Sigmoid colon (tissue), 7 donors: ENCODE measurements at places on chromosomes 7 and 10. TPM values are rescaled to one million over a fixed set of nuclear protein-coding genes. Genes with fewer than 3 reads are reported as not detected.

SLC16A9 gene
- total RNA-seq, result 0.54 TPM

TFAM gene
- 17.9 TPM for total RNA-seq

- peaks cover 19% of the 10 kb centered on the region for H3K4me1 ChIP-seq
- H3K36me3 ChIP-seq, result no peaks in the 10 kb centered on the region
- DNase-seq, result peak; percentile 55
- H3K27ac ChIP-seq, result no peak overlapping the region
- no peak overlapping the region for H3K4me3 ChIP-seq
- H3K27me3 ChIP-seq, result no peaks in the 10 kb centered on the region
Observed at GRCh38 chr10:5525561-5526341, 990 bp downstream of the CALML3 start.

CALCR gene
- total RNA-seq, result not detected

SH2D4B gene
- total RNA-seq, result not detected

DNA sequence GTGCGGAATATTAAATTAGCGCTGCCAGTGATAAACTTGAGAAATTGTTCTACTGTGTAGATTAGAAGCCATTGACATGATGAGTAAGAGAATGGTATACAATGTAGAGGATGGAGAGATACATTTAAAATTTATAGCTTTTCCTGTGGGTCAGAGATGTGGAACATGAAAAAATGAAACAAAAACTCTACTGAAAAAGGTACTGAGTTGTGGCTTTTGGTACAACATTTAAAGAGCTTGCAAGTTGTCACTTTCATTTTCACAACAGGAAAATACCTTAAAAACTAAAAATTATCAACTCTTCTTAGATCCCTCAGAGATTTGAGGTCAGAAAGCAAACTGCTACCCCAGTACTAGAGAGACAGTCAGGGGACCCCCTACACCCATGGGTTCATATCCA, 348.8 kb upstream of the CDC14C start:
- no peaks in the 10 kb centered on the region for H3K27me3 ChIP-seq
- no peaks in the 10 kb centered on the region for H3K4me1 ChIP-seq
- no peak overlapping the region for H3K27ac ChIP-seq
- no peaks in the 10 kb centered on the region for H3K36me3 ChIP-seq
- no peak overlapping the region for H3K4me3 ChIP-seq
- DNase-seq, result no peak

- H3K4me3 ChIP-seq, result no peak overlapping the region
- no peaks in the 10 kb centered on the region for H3K27me3 ChIP-seq
- no peaks in the 10 kb centered on the region for H3K36me3 ChIP-seq
- no peaks in the 10 kb centered on the region for H3K4me1 ChIP-seq
- no peak overlapping the region for H3K27ac ChIP-seq
- DNase-seq, result no peak
Observed at GRCh38 chr10:128109707-128110106, 16.5 kb downstream of the MKI67 start.

DNA sequence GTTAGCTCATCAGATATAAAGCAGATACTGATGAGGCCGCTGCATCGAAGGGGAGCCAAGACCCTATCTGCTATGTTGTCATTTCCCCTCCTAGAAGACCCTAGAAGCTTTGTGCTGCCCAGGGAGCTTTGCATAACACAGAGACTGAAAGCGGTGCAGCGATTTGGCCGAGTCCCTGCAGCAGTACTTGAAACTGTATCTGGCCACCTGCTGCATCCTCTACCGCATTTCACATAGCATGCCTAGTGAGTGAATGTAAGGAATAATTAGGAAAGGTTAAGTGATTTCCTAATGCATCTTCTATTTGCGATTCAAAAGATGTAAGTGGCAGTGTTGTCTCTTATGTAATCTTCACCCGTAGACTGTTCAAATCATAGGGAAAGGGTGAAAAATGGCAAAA, 106.7 kb downstream of the LRMDA start:
- H3K4me1 ChIP-seq, result peaks cover 27% of the 10 kb centered on the region
- H3K36me3 ChIP-seq, result no peaks in the 10 kb centered on the region
- no peak overlapping the region for H3K4me3 ChIP-seq
- no peaks in the 10 kb centered on the region for H3K27me3 ChIP-seq
- DNase-seq, result no peak

PON1 gene
- total RNA-seq, result not detected

- H3K4me1 ChIP-seq, result peaks cover 5% of the 10 kb centered on the region
- no peaks in the 10 kb centered on the region for H3K27me3 ChIP-seq
- no peak overlapping the region for H3K4me3 ChIP-seq
- no peak for DNase-seq
- H3K36me3 ChIP-seq, result no peaks in the 10 kb centered on the region
Observed at GRCh38 chr7:16655394-16655793, 9.4 kb downstream of the BZW2 start.

ZNF248 gene
- 44.2 TPM for total RNA-seq

- H3K36me3 ChIP-seq, result no peaks in the 10 kb centered on the region
- no peak overlapping the region for H3K27ac ChIP-seq
- no peak overlapping the region for H3K4me3 ChIP-seq
Observed at GRCh38 chr7:3201937-3202710, 98.9 kb upstream of the SDK1 start.

ZRANB1 gene
- 41.0 TPM for total RNA-seq

NAT16 gene
- total RNA-seq, result not detected

- no peaks in the 10 kb centered on the region for H3K4me1 ChIP-seq
- DNase-seq, result no peak
- no peaks in the 10 kb centered on the region for H3K36me3 ChIP-seq
- H3K4me3 ChIP-seq, result no peak overlapping the region
- no peaks in the 10 kb centered on the region for H3K27me3 ChIP-seq
Observed at GRCh38 chr10:121813211-121813815, 114.5 kb downstream of the ATE1 start.

- no peak overlapping the region for H3K4me3 ChIP-seq
- H3K27me3 ChIP-seq, result no peaks in the 10 kb centered on the region
- H3K36me3 ChIP-seq, result no peaks in the 10 kb centered on the region
- H3K4me1 ChIP-seq, result no peaks in the 10 kb centered on the region
- no peak overlapping the region for H3K27ac ChIP-seq
Observed at GRCh38 chr7:32535162-32535702, 39.9 kb downstream of the AVL9 start.
